Neural crest cell (in vitro differentiated cells): ENCODE measurements at places on chromosomes 7 and 10. TPM values are rescaled to one million over a fixed set of nuclear protein-coding genes. Genes with fewer than 3 reads are reported as not detected.

GRCh38 chr7:135184254-135184841, 13.8 kb upstream of the CYREN start:
- H3K4me3 ChIP-seq, result no peak overlapping the region
- H3K4me1 ChIP-seq, result no peaks in the 10 kb centered on the region
- no peak overlapping the region for H3K27ac ChIP-seq
- H3K27me3 ChIP-seq, result no peaks in the 10 kb centered on the region
- peaks cover 44% of the 10 kb centered on the region for H3K36me3 ChIP-seq
- DNase-seq, result no peak

Gene EPDR1
- 3.7 and 4.1 TPM in 2 replicates for total RNA-seq

DNA sequence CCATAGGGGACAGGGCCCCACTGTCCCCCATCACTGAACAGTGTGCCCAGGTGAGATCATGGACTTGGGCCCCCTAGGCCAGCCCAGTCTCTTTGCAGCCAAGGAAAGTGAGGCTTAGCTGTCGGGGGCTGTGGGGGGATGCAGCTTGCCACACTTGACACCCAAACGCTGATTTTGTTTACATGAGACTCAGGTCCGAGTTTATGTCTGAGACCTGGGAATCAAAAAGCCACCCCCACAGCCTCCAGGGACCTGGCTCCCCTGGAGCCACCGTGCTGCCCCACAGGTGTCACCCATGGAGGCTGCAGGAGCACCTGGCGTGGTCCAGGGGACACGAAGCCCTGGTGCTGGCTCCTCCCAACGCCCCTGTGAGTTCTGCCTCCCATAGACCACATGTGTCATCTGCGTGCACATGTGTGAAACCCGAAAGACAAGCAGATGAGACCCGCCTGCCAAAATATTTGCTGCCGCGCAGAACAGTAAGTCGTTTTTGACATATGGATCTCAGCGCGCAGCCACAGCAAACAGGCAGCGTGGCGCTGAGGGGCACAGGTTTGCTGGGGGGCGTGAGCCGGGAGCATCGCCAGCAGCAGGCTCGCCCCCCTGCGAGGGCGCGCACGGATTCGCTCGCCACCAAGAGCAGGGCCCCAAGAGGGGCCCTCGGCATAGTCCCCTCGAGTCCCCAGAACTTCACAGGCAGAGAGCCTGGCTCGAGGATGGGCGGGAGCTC, 112.3 kb downstream of the LHPP start:
- no peaks in the 10 kb centered on the region for H3K4me1 ChIP-seq
- no peaks in the 10 kb centered on the region for H3K27me3 ChIP-seq
- H3K36me3 ChIP-seq, result no peaks in the 10 kb centered on the region
- no peak for DNase-seq

Gene MYOZ1
- total RNA-seq, result 0.16 and 0.18 TPM in 2 replicates

- H3K4me3 ChIP-seq, result no peak overlapping the region
- no peak overlapping the region for H3K27ac ChIP-seq
- no peaks in the 10 kb centered on the region for H3K27me3 ChIP-seq
- H3K4me1 ChIP-seq, result peaks cover 14% of the 10 kb centered on the region
- H3K36me3 ChIP-seq, result no peaks in the 10 kb centered on the region
Measured at GRCh38 chr7:33495207-33495606, 365.8 kb downstream of the BBS9 start.

DNA sequence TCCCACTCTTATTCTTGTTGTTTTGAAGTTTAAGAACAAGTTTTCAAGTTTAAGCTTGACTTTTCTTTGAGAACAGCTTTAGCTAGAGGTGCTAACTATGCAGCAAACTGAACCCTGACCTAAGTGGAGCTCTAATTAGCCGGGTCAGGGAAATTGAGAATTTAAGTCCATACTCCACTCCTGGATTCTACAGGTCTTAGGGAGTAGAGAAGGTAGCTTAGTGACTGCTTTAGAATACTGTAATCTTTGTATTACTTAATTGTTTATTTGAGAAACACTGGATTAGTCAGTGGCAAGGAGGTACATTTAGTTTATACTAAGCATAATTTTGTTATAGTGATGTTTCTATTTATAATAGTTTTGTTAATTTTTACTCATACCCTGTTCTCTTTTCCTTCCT, 74.6 kb upstream of the STRIP2 start:
- H3K4me3 ChIP-seq, result no peak overlapping the region
- H3K4me1 ChIP-seq, result no peaks in the 10 kb centered on the region
- no peak for DNase-seq
- H3K27me3 ChIP-seq, result no peaks in the 10 kb centered on the region
- H3K27ac ChIP-seq, result no peak overlapping the region
- no peaks in the 10 kb centered on the region for H3K36me3 ChIP-seq

- no peak overlapping the region for H3K4me3 ChIP-seq
- no peaks in the 10 kb centered on the region for H3K27me3 ChIP-seq
- DNase-seq, result no peak
- no peak overlapping the region for H3K27ac ChIP-seq
Measured at GRCh38 chr7:57417736-57418135, 32.2 kb upstream of the ZNF716 start.

- H3K27me3 ChIP-seq, result no peaks in the 10 kb centered on the region
- peaks cover under 1% of the 10 kb centered on the region for H3K36me3 ChIP-seq
- no peak overlapping the region for H3K27ac ChIP-seq
- peaks cover 3% of the 10 kb centered on the region for H3K4me1 ChIP-seq
- no peak overlapping the region for H3K4me3 ChIP-seq
Measured at GRCh38 chr7:13241416-13241815, 554.0 kb downstream of the ARL4A start.

GRCh38 chr7:24908727-24909126, 71.3 kb downstream of the OSBPL3 start:
- H3K4me3 ChIP-seq, result no peak overlapping the region
- peaks cover 3% of the 10 kb centered on the region for H3K36me3 ChIP-seq
- H3K27me3 ChIP-seq, result no peaks in the 10 kb centered on the region
- H3K27ac ChIP-seq, result no peak overlapping the region

GRCh38 chr10:46547541-46548497, 8.6 kb downstream of the GPRIN2 start:
- H3K27me3 ChIP-seq, result peaks cover 12% of the 10 kb centered on the region
- DNase-seq, result no peak
- H3K4me1 ChIP-seq, result no peaks in the 10 kb centered on the region
- no peak overlapping the region for H3K4me3 ChIP-seq
- H3K36me3 ChIP-seq, result no peaks in the 10 kb centered on the region

DNA sequence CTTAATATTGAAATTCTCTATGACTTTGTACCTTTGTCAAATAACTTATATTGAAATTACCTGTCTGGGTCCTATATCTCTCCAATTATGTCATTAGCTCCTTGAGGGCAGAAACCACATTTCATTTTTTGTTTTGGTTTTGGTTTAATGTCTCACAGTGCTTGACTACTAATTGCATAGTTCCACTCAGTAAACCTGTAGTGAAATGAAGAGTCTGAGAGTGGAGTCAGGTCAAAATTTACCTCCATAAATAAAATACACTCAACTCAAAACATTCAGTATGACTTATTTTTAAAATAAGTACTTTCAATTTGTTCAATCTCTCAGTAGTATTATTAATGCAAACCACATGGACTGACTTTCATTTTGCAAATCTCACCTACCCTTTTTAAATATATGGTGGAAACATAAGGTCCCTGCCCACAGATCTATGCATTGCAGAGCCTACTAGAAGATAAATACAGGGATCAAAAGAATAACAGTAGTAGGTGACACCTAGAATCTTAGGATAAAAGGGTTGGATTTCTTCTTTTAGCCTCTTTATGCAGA, 32.5 kb downstream of the PDE1C start:
- H3K4me1 ChIP-seq, result no peaks in the 10 kb centered on the region
- DNase-seq, result no peak
- H3K4me3 ChIP-seq, result no peak overlapping the region
- H3K27ac ChIP-seq, result no peak overlapping the region
- no peaks in the 10 kb centered on the region for H3K27me3 ChIP-seq
- no peaks in the 10 kb centered on the region for H3K36me3 ChIP-seq

Gene TAC1
- 0.45 TPM in 1 of 2 replicates, not detected in the other for total RNA-seq

Gene ABCB1
- 5.6 and 6.1 TPM in 2 replicates for total RNA-seq

DNA sequence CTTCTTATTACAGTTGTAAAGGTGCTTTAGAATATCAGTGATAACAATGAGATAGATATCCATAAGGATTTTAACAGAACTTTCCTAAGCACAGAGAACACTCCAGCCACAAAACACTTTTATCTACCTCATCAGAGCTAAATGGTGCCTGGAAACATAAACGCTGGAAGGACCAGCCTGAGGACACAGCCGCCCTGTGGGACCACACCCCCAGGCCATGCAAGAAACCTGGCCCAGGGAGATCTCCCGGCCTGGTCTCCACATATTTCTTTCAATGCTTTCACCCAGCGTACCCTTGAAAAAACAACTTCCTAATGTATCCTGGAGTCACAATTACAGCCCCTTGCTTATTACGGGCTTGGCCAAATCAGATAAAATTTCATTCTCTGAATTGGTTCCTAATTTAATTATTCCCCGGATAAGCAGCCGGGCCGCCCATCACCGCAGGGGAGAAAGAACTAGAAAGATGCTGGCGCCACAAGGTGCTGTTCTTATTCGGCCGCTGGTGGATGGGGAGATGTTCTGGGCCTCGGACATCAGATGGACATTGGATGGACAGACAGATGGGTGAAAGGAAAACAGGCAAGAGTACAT, 11.8 kb downstream of the CHST15 start:
- H3K4me3 ChIP-seq, result no peak overlapping the region
- H3K36me3 ChIP-seq, result no peaks in the 10 kb centered on the region
- H3K4me1 ChIP-seq, result peaks cover 20% of the 10 kb centered on the region

- H3K27me3 ChIP-seq, result no peaks in the 10 kb centered on the region
- H3K4me3 ChIP-seq, result no peak overlapping the region
- H3K4me1 ChIP-seq, result no peaks in the 10 kb centered on the region
- no peak overlapping the region for H3K27ac ChIP-seq
- no peaks in the 10 kb centered on the region for H3K36me3 ChIP-seq
Measured at GRCh38 chr10:116041948-116042347, 231.1 kb downstream of the GFRA1 start.
